ENCODE measurements at places on chromosomes 12 and 14.

GRCh38 chr12:130354407-130354806, 16.7 kb downstream of the PIWIL1 start:
- DNase-seq, result no peak

DNA sequence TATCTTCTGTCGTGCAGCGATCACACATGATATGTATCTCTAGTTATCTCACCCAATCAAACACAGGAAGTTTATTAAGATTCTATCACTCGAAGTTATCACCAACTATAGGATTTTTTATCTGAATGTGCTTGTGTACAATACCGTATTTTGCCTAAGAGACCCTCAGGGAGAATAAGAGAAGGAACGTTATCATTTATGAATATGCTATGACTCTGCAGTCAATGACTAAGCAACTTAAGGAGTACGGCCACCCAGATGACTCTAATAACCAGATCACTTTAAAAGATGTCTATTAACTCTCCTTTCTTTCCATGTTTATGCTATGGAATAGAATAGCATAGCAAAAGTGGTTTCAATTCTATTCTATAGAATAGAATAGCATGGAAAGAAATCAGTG, 486.4 kb downstream of the BCL11B start:
- DNase-seq, result no peak

DNA sequence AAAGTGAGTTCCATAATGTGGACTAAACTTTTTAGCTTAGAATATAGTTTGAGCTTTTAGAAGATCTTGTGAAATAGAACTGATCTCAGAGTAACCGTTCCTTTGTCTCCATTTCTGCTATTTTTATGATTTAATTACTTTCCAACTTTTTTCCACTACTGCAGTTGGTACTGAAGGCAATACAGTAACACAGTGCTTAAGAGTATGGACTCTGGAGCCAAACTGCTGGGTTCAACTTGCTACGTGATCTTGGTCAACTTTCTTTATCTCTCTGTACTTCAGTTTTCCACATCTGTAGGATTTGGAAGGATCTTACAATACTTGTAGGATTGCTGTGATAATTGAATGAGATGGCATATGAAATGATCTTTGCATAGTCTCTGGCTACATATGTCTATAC, 40.9 kb downstream of the ATXN7L3B start:
- no peak for DNase-seq

- DNase-seq, result no peak
These were observed 140.6 kb upstream of the PELI2 start for GRCh38 chr14:55977392-55978150.

- DNase-seq, result no peak
These were observed 71.3 kb downstream of the TSPAN9 start for GRCh38 chr12:3148366-3149000.

DNA sequence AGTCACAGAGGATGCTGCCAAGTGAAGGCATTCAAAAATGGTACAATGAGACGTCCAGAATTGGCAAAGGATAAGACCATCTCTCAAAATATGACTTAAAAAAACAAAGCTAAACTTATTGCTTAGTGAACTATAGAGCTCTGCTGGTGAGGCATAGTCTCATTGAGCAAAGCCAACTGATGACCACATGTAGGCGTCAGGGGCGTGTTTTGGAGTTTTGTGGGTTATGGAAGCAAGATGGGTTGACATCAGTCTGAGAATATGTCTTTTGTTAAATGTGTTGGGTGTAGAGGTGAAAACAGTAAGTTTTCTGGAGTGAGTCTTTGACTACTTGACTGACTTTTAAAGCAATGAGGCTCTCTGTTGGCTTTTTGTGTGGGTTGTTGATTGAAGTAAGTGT, 47.2 kb downstream of the ATL1 start:
- no peak for DNase-seq
